ENCODE measurements at places on chromosomes 4 and X.

DNA sequence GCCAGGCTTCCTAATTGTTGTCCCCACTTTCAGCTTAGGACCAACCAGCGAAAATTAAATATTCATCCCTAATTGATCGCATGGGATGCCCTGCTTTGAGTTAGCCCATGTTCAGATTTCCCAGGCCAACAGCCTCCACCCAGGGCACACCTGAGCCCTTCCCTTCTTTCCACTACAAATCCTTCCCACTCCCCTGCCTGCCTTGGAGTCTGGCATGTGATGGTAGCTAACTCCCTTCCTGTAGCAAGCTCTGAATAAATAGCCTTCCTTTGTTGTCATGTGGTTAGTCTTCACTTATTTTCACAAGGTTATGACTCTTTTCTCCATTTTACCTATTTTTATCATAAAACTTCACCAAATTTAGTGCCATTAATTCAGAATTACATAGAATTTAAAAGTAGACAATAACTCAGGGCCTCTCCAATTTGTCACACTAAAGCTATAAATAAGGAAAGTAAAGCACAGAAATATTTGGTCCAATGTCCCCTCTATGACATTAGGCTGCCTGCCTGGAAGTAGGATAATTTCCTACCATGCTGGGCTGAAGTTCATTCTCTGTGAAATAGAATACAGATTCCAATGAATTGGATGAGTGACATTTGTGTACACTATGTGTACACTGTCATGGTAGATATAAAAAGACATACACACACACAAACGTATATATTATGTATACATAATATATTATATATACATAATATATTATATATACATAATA, 166.4 kb upstream of the CPEB2 start:
- DNase-seq: no peak

- DNase-seq: no peak
These were observed 467.9 kb downstream of the INPP4B start for GRCh38 chr4:142378179-142378578.

GRCh38 chr4:114857831-114858230, 255.6 kb downstream of the NDST4 start:
- DNase-seq: no peak

DNA sequence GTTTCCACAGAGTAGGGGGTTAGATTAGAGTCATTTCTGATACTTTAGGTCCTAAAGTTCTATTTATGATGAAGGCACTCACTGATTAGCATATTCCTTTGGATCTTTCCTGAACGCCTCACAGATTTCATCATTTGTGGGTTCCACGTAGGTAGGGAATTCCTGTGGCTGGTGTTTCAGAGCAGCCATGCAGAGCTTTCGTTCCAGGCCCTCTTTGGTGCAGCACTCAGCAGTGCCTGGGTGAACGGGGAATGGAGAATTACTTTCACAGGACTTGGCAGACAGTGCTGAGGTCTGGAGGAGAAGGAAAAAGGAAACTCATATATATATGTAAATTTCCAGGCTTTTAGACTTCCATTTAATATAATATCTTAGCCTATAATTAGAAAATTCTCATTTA, 18.5 kb downstream of the GC start:
- no peak for DNase-seq

GRCh38 chr4:147518846-147519767, 38.2 kb downstream of the EDNRA start:
- DNase-seq: peak; percentile 56

DNA sequence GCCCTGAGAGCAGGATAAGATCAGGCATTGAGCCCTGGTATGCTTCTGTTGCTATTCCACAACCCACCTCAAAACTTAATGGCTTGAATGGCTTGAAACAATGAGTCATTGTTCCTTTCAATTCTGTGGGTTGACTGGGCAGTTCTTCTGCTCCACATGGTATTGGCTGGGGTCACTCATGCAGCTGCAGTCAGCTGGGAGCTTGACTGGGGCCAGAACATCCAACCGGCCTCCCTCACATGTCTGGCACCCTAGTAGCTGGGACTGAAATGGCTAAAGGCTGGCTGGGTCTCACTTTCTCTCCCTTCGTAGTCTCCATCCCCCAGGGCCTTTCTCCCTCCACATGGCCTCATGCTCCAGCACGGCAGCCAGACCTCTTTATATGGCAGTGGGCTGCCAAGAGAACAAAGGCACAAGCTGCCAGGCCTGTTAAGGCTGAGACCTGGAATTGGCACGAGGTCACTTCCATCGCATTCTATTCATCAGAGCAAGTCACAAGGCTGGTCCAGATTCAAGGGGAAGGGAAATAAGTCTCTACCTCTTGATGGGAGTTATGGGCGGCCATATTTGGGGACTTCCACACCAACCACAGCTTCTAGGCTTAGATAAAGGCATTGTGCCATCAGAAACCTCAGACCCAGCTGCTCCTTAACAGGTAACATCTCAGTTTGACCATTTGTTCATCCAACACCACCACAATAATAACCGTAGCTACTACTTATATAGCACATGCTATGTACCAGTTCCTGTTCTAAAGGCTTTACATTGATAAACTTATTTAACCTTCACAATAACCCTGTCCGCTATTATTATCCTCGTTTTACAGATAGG, 159.7 kb upstream of the ATP6AP2 start:
- DNase-seq: peak; percentile 11

- DNase-seq: peak; percentile 81
These were observed 47.7 kb upstream of the AFAP1 start for GRCh38 chr4:7987148-7987989.

- no peak for DNase-seq
These were observed at the start of gene PAGE5 for GRCh38 chrX:55220119-55220794. Gene PAGE5 (plus strand): TSS chrX:55220346. CDS start chrX:55221383, 1,037 bp downstream.

DNA sequence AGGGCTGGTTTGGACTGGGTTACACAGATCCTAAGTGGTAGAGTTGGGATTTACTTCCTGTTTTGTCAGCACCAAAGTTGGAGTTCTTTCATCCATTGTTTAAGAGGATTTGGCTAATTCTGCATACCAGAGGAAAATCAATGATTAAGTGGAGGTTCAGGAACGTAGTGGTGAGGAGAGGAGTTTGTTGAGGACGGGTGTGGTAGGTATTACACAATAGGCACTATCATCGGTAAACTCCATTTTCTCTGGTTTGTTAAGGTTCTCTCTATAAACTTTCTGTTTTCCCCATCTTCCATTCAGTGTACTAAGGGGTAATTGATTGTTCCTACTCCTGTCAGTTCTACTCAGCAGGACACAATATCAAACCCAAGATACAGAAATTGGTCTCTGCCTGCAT, 107.5 kb upstream of the VCX2 start:
- DNase-seq: no peak

GRCh38 chrX:140701480-140701879, 8.1 kb upstream of the LINC00632 start:
- DNase-seq: peak; percentile 19

GRCh38 chr4:40572692-40573310, 56.9 kb downstream of the RBM47 start:
- no peak for DNase-seq

- no peak for DNase-seq
These were observed 18.7 kb upstream of the GPC3 start for GRCh38 chrX:134004084-134004483.

DNA sequence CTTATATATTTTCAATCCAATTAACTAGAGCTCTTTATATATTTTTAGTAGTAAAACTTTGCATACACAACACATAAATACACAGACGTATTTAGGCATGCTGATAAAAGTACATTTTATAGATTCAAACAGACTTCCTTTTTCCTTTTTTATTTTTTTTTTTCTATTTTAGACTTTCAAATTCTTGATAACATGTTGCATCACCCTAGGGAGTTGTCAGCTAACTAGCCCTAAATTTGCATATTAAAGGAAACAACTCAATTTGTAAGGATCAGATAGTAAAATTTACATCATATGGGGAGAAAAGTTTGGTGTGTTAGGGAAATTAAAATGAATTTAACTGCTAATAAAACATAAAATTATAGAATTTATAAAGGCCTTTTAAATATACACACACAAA, 47.4 kb upstream of the APOOL start:
- DNase-seq: no peak

- peak; percentile 76 for DNase-seq
These were observed 184.4 kb upstream of the CASK start for GRCh38 chrX:42107495-42108488.

DNA sequence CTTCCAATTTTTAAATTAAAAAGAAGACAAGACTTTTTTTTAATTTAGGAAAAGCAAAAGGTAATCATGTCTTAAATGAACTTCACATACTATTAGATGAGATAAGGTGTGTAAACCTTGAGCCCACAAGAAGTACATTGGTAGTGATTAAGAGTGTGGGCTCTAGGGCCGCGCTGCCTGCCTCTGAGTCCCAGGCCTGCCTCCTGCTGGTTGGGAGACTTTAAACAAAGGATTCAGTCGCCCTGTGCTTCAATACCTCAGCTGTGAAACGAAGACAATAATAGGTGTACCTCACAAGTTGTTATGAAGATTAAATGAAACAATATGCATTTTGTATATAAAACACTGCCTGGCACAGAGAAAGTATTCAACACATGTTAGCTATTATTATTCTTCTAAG, 95.9 kb upstream of the MYOZ2 start:
- DNase-seq: no peak

- DNase-seq: no peak
These were observed 474.4 kb downstream of the RAPGEF2 start for GRCh38 chr4:159577241-159577640.

- no peak for DNase-seq
These were observed 111.6 kb upstream of the ENPP6 start for GRCh38 chr4:184329235-184329634.

DNA sequence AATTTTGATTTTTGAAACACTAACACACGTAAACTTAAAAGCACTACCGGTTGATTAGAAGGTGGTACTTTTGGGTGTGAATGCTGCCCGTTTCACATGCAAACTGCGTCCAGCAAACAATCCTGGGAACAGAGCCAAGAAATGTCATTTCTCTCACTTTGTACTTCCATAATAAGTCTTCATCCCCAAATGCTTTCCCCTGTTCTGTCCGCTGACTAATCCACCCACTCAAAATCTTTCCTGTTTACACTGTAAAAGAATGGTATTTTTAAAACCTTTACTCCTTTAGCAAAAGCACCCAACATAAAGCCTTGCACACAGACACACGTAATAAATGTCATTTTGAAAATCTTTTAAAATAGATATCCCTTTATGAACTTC, 39.1 kb upstream of the PDLIM5 start:
- DNase-seq: no peak

DNA sequence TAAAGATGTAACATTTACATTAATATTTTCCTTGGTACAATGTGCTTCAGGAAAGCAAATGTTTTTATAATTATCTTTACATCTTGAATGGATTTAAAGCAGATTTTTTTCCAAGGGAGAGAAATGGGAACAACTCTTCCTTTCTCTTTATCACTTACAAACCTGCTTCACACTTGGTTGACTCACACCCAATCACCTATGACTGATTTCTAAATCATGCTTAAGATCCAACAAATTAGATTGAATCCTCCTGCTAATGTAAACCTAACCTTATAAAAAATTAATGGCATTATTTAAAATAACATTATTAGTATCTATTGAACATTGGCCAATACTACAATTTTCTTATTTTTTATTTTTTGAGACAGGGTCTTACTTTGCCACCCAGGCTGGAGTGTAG, 127.1 kb downstream of the INPP4B start:
- DNase-seq: no peak

- DNase-seq: no peak
These were observed 44.1 kb upstream of the PRKX start for GRCh38 chrX:3757510-3758025.

DNA sequence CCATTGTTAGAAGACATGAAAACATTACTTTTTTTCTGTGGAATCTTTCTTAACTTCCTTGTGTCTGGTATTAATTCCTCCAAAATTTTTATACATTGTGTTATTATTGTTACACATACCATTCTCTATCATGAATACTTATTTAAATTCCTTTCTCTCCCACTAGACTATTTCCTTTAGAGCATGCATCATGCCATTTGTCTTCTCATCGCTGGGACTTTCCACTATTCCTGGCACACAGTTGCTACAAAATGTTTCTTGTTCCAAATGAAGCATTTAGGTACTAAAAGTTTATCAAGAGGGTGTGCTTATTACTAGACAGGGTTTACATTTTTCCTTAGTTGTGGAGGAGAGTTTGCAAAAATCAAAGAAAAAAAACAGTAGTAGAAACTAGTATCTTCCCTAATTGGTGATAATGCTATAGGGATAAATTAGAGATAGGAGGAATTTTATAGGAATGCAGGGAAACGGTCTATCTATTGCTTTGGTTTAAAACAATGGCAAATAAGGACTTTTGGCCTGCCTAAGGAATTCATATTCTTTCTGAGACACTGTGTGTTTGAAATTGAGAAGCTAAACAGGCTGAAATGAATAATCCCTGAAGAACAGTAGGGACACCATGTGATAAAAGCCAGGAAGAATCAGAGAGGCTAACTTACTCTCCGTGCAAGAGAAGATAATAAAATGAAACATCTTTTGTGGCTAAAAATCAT, 187.5 kb upstream of the TBC1D9 start:
- DNase-seq: no peak

GRCh38 chrX:118904218-118904617, 70.2 kb upstream of the LONRF3 start:
- DNase-seq: no peak

DNA sequence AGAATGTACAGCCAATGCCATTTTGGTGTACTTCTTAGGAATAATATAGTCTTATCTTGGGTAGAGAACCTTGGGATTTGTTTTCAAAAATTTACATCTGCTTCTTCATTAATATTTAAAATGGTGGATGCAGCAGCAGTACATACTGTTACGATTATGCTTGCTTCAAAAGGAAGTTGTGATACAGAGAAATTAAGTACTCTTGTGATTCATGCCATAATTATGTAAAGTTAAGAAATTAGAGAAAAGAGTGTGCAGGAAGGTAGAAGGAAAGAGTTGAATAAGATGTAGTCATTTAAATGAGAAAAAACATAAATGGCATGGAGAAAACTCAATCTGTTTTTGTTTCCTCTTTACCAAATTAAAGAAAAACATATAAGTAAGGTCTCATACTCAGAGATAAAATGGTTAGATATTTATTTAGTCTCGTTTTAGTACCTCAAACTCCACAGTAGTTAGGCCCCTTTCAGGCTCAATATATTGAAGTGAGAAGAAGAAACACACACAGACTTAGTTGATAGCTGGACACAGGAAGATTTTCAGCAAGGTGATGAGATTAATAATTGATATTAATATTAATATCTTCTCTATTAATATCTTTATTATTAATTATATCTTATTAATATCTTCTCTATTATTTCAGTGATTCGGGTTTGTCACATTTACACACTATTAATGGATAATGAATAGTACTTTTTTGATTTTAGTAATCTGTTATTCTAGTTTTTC, 70.1 kb upstream of the HPGD start:
- no peak for DNase-seq

DNA sequence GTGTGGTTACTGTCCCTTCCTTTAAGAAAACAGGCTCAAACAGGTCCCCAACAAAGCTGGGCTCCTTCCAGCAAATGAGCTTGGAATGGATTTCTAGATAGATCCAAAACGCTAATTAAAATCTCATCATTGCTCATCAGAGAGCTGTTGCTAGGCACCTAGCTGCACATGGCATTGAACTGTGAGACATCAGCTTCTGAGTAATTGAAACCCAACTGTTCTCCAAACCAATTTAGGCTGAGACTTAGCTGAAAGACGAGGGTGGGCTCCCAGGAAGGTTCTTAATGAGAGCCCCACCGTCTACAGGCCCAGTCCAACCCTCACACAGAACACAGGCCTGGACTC, 59.1 kb downstream of the FAM184B start:
- DNase-seq: no peak

Measured in activated CD4-positive, alpha-beta T cell treated with anti-CD3 and anti-CD28 coated beads, Interleukin-10, Interleukin-2, amounts not matched to agents 100 ng/mL and 50 ng/mL, durations not matched to agents 16 hours and 8 hours (primary cell).